ENCODE measurements at places on chromosomes 6 and 20.

DNA sequence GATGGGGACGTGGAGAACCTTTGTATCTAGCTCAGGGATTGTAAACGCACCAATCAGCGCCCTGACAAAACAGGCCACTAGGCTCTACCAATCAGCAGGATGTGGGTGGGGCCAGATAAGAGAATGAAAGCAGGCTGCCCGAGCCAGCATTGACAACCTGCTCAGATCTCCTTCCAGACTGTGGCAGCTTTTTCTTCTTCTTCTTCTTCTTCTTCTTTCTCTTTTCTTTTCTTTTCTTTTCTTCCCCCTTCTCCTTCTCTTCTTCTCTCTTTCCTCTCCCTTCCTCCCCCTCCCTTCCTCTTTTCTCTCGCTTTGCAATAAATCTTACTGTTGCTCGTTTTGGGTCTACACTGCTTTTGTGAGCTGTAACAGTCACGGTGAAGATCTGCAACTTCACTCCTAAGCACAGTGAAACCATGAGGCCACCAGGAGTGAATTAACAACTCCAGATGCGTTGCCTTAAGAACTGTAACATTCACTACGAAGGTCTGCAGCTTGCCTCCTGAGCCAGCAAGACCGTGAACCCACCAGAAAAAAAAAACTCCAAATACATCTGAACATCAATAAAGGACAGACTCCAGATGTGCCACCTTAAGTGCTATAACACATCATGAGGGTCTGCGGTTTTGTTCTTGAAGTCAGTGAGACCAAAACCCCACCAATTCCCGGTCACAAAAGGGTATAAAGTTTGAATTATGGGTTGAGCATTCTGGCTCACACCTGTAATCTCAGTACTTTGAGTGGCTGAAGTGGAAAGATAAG, 19.6 kb upstream of the SERPINB1 start:
- DNase-seq, result no peak

- no peak for DNase-seq
Observed at GRCh38 chr20:33284937-33285336, 1.9 kb downstream of the BPIFB1 start.

DNA sequence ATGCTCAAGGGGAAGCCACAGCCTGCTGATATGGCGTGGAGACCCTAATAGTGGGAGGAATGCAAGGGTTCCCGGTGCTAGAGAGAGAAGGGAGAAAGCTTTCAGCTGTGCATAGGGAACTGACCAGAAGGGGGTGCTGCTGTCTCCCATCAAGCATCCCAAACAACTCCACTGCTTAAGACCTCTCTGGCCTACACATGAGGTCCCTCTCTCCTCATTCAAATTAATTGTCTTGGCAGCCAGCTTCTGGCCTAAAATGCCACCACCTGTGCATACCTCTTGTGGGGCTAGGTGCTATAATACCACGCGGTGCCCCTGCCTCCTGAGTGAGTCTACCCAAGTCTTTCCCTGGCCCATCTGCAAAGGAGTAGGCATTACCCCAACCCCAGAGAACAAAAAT, 14.5 kb downstream of the ADISSP start:
- DNase-seq, result peak; percentile 42

DNA sequence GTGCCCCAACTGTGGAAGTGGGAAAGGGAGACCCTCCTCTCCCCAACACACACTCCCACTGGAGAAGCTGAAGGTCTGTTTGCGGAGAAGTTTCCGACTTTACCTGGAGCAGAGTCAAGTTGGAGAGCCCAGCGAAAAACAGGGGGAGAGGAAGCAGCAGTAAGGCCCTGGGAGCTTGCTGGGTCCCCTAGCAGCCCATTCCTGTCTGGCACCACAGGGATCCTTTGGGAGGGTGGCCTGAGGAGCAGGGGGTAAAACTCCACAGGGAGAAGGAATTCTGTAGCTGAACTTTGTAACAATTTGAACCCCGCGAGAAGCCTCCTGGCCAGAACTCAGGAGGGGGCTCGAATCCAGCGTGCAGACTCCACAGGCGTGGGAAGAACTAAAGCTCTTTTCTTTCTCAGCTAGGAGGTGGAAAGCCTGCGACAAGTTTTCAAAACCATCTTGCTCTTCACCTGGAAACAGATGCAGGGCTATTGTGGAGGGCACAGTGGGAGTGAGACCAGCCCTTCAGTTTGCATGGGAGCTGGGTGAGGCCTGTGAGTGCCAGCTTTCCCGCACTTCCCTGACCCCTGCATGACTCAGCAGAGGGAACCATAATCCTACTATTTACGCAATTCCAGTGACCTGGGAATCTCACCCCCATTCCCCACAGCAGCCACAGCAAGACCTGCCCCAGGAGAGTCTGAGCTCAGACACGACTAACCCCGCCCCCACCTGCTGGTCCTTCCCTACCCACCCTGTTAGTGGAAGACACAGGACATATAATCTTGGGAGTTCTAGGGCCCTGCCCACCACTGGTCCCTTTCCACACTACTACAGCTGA, 25.8 kb downstream of the SERPINB9 start:
- DNase-seq, result no peak

- no peak for DNase-seq
Observed at GRCh38 chr20:13105864-13106457, 97.2 kb downstream of the SPTLC3 start.

DNA sequence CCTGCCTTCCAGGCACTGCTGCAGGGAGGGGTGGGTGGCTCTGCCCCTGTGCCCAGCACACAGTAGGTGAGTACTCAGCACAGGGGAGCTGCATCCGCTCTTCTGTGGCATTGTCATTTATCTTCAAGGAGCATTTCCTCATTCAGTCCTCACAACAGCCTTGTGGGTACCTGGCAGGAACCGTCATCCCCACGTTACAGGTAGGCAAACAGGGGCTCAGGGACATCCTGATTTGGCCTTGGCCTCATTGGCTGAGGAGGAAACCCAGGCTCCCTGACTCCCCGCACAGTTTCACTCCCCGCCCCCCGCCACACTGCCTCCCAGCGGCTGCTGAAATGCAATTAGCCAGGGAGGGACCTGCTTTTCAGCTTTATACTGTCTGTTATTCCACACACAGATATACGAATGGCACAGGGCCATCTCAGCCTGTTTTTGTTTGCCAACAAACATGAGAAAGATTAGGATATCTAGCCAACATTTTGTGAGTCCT, 24.2 kb upstream of the PNPLA1 start:
- DNase-seq, result no peak

DNA sequence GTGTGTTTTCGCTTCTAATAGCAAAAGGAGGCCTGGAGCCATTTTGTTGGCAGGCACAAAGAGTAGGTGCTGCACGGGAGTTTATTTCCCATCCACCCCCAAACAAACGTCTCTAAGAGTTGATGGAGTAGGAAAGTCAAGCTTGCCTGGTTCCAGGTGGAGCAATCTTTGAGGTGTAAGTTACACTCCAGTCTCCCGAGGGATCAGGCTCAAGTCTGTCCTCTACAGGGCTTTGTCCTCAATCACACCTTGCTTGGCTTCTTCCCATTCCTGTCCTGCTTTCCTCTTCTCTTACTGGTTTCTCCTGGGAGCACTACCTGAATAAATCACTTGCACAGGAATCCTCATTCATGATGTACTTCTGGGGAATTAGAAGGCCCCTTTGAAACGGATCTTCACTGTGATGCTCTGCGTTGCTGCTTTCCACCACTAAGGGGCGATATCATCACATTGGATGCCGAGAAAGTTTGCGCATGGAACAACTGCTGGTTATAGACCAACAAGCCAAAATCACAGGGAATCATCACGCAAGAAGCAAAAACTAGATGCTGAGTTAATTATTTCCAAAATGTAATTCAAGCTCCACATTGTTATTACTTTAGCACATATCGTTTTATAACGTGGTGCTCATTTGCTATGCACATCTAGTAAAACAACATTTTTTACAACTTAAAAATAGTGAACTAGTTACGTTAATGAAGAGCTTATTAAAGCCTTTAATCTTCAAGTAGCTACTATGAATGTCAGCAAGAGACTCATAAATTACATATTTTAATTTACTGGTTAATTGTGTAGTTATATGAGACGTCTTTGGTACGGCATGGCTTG, 156.8 kb downstream of the DNAH8 start:
- peak; percentile 40 for DNase-seq

DNA sequence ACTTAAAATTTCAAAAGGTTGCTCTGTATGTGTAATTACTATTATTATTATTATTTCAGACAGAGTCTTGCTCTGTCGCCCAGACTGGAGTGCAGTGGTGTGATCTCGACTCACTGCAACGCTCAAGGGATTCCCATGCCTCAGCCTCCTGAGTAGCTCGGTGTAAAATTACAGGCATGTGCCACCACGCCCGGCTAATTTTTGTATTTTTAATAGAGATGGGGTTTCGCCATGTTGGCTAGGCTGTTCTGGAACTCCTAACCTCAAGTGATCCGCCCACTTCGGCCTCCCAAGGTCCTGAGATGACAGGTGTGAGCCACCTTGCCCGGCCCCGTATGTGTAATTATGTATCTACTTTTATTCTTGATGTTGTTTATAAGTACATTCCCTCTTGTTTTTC, 65.3 kb upstream of the ZNF217 start:
- no peak for DNase-seq

GRCh38 chr6:107642861-107643328, 153.0 kb downstream of the SOBP start:
- DNase-seq, result no peak

DNA sequence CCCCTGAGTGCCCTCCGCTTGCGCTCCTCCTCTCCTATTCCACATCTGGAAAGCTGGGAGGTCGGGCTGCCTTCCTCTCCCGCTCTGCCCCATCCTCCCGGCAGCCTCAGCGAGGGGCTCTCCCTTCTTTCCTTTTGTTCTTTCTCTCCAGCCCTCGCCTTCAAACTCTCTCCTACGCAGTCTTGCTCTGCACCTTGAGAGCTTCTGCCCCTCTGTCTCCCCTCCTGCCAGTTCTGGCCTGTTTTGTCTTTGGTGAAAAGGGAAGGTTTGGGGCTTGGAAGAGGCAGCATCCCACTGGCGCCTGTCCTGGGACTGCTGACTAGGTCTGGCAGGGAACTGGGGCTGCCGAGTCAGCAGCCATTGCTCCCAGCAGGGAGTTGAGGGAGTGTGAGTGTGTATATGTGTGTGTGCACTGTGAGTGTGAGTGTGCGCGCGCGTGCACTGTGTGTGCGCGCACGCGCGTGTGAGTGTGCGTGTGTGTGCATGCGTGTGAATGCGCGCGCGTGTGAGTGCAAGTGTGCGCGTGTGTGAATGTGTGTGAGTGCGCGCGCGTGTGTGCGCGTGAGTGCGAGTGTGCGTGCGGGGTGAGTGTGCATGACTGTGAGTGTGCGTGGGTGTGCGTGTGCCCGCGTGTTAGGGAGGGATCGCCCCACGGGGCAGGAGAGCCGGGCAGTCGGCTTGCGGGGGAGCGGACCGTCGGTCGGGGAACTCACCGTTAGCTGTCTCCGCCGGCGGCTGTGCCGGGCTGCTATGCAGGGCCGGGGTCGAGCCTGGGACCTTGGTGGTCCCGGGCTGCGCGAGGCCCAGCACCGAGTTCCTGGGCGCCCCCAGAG, 523 bp downstream of the CPXM1 start:
- DNase-seq, result no peak

DNA sequence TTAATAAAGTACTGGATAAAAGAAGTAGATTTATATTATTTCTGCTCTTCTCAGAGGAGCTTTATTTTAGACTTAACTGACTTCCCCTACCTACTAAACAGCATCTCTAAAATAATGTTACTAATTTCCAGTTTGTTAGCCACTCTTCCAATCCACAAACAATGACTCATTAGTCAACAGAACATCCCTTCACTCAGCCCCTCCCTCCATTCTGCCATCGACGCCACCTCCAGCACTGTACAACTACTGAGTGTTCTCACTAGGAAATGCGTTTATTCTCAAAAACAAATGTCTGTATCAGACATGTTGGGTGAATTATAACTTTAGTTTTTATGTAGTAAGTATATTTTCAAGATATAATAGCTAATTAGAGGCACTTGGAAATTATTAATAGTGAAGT, 427.0 kb downstream of the EYS start:
- no peak for DNase-seq

- no peak for DNase-seq
Observed at GRCh38 chr6:7098993-7099392, 8.8 kb upstream of the RREB1 start.

DNA sequence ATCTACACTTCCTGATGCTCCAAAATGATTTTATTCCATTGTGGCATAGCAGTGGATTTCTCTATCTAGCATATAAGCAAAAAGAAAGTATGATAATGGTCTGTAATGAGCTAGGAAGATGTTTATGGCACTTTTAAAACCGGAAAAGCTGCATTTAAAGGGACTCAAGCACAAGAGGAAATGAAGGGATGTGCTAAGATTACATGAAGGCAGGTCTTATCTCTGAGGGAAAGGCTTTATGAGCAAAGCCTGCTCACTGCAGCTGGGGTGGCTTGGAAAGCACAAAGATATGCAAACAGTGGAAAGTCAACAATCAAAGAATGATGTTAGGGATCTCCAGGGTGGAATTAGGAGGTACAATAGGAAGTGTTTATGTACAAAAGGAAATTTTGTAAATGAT, 138.2 kb downstream of the TENT5A start:
- no peak for DNase-seq

GRCh38 chr6:111534231-111534751, 51.3 kb upstream of the REV3L start:
- DNase-seq, result no peak

- DNase-seq, result no peak
Observed at GRCh38 chr6:112216662-112217551, 37.5 kb downstream of the LAMA4 start.

GRCh38 chr20:15637950-15638754, 935.1 kb downstream of the KIF16B start:
- DNase-seq, result no peak

GRCh38 chr6:41964201-41964887, 22.7 kb upstream of the CCND3 start:
- DNase-seq, result no peak

DNA sequence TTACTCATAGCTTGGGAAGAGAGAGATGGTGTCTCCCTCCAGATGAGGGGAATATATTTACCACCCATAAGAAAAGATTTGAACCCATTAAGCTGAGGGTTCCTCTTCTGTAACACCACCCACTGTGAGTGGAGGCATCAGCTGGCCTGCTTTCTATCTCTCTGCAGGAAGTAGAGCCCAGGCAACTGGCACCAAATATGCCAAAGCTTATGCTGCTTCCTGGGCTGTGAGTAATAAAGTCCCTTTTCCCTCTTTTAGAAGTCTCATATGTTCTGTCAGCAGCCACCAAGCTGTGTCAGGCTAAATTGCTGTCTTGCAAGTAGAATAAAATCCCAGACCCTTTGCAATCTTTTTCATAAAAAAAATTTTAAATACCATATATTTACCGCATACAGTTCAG, 241.4 kb downstream of the LAMA2 start:
- no peak for DNase-seq
